ENCODE measurements at places on chromosomes 12 and 14.

DNA sequence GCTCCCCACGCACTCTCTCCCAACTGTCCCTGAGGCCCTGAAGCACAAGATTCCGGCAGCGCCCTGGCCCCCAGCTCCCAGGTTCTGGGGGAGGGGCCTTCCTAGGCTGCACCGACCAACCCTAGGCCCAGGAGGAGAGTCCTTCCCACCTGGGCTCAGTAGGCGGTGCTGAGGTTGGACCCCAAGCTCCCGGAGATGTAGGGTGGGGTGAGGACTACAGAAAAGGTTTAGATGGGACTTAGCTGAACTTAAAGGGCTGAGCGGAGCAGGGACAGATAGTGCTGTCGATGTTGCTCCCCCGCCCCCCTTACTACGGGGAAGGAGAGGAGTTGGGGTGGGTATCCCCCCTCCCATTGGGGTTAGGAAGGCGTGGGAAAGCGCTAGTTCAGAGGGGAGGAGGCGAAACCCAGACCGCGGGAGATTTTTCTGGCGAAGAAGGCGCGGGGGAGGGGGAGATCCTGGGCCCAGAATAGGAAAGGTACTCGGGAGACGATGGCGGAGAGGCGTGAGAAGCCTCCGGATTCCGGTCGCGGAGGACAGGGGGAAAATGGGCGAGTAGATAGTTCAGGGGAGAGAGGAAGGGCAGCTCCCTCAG lies 4.2 kb upstream of the BAZ2A start:
- DNase-seq, result no peak

DNA sequence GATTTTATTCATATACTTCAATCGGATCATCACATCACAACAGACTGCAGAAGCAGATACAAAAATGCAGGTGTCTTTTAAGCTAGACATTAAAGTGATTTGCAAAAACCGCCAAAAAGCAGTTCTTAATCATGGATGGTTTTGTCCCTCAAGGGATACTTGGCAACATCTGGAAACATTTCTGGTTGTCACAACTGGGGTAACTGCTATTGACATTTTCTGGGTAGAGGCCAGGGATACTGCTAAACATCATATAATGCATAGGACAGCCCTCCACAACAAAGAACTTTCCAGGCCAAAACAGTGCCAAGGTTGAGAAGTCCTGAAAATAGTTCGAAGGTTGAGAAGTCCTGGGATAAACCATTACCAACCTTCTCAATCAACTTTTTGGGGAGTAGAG lies 101.8 kb upstream of the BBS10 start:
- no peak for DNase-seq

DNA sequence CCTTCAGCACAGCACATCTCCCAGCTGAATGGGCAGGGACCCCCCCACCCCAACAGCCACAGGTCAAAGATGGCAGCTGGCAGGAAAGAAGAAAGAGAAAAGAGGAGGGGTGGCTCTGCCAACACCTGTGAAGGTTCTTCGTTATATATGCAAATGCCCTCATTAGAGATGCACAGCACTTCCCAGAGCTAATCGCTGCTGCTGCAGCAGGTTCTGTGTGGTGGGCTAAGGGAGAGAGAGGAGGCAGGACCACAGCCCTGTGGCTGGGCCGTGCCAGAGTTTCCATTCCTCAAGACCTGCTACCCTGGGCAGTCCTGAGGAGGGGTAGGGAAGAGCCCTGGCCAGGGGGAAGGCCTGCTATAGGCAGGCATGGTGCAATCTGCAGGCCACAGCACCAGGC lies 28.7 kb downstream of the SMUG1 start:
- no peak for DNase-seq

GRCh38 chr14:32329690-32330285 lies 690 bp downstream of the AKAP6 start:
- DNase-seq, result no peak

All from MV-4-11 (cell line).